ENCODE measurements at places on chromosomes 2 and 18.
A peak's percentile ranks its signal among the peaks of the same experiment; 100 is the strongest.

GRCh38 chr18:9661564-9661963 lies 46.5 kb upstream of the RAB31 start:
- no peak for DNase-seq

DNA sequence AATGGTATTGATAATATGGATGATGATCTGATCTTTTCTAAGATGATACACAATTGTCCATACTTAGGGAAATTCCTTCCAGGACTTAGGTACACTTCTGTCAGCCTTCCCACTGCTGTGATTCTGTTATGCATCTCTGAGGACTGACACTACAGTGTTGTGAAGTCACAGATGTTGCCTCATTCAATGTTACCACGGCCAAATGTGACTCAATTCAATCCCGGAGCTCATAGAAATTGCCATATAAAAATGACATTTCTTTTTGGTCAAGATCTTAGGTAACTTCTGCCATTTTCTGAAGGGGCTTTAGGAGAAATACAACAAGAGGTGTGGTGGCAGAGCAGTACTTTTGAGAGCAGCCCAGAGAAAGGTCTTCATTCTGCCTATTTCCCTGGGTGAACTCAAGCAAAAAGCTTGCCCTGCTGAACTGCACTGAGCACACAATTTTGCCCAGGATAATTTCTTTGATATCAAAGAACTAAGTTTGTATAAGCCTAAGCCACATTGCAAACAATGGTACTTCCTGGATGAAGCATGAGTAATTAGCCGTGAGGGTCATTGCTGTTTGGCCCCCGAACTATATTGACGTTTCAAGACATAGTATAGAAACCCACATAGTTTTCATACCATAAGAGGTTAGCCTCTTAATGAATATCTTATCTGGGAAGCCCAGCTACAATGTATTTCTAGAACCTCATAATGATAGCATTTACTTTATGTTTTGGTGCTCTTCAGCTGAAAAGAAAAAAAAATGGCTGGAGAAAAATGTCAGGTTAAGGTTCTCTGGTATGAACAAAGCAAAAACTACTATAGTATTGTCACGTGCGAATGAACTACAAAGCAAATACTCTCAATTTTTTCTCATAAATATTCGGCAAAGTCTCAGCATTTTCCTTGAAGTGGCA lies 437.4 kb downstream of the MEIS1 start:
- DNase-seq, result peak; percentile 69

GRCh38 chr18:24022161-24022560 lies 7.6 kb downstream of the TTC39C start:
- no peak for DNase-seq

DNA sequence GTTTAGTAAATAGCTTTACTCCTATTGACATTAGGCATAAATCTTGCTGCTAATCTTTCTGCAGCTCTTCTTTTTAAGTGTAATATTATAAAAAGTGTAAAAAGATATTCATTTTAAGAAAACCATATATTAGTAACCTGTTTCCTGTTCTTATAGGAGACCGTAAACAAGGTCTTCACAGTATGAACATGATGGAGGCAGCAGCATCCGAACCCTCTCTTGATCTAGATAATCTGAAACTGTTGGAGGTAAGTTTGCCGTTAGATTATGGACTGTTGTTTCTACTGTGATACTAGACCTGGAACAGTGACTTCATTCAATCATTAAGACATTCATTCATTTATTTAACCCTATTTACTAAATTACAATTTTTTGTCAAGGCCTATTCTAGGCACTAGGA lies 120.0 kb upstream of the FAM117B start:
- no peak for DNase-seq

DNA sequence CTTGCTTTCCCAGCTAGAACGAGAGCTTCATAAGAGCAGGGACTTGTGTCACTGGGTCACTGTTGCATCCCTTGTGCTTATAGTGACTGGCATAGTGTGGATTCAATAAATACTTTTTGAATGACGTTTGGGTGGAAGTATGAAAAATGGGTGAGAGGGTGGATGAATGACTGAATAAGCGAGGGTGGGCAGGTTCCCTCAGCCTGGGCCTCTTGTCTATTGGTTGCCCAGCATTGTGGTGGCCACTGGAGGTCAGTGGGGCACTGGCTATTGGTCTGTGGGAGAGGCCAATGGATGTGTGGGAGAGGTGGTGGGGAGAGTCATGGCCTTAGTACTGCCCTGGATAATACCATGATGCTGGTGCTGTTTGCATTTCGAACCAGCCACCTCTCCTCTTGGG lies 93.8 kb upstream of the SKOR2 start:
- no peak for DNase-seq

DNA sequence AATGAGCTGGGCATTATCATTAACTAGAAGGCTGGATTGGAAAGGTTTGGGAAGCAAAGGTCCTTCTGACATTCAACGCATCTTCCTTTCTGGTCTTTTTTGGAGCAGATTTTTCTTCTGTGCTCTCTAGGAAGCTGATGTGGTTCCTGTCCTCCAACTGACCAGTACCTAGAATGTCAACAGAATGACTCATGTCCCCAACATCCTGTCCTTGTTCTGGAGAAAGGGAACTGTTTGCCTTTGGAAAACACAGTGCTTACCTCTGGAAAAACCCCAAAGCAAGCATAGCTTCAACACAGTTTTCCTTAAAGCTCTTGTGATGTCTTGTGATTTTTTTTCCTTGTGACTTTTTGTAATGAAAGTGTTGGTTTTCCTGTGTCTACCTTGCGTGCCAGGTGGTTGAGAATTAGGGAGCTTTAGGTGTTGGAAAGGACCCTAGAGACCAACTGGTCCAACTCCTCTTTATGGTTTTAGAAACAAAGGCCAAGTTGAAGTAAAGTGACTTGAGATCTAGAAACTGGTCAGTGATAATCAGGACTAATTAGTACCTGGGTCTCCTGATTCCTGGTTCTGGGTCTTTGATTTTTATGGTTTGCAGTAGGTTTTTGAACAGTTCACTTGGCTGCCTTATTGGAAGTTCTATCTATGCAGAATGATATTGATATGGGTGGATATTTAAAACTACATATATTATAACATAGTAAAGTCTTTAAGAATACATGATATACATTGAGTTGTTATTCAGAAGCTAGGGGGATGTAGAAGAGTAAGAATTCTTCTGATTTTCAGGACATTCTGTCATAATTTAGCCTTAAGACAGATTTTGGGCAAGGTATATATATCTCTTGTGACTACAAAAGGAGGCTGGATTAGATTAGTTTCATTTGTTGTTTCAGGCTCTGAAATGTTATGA lies 70.5 kb downstream of the FMNL2 start:
- DNase-seq, result no peak

GRCh38 chr2:28539118-28539541 lies 43.3 kb downstream of the PLB1 start:
- no peak for DNase-seq

DNA sequence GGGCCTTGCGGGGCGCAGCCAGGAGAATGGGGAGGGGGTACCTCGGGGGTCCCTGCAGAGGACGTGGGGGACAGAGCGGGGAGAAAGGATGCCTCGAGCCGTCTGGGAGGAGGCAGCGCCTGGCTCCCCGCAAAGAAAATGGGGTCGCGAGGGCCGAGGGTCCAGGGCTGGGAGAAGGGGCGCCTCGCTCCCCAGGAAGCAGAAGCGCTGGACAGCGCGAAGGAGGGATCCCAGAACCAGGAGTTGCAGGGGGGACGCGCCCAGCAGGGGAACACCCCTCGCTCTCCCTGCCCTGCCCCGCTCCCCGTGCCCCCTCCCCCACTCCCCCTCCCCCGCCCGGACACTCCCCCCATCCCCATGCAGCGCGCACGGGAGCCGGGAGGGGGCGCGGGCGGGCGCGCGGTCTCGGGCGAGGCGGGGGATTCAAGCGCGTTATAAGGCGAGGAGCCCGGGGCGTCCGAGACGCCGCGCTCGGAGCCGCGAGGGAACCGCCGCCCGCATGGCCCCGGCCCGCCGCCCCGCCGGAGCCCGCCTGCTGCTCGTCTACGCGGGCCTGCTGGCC lies at the start of gene ERFE:
TSS of gene ERFE (plus strand) at position 462 of the 562 bp plus-strand sequence. CDS start at position 500, 38 bp downstream.
- DNase-seq, result peak; percentile 12

DNA sequence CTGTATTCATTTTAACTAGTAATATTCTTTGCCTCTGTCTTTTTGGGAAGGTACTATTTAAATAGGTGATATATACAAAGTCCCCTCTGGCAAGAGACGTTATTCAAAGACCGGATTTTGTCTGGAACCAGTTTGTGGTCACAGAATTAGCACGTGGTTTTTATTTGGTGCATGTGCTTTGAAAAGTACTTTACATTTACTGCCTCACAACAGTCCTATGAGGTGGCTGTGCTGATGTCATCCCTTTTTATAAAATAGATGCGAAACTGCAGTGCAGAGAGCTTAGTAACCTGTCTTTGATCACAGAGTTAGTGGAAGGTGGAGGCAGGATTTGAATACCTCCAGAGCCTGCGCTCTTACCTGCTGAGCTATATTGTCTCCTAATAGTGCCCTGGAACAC lies 4.0 kb downstream of the LPIN1 start:
- DNase-seq, result no peak

DNA sequence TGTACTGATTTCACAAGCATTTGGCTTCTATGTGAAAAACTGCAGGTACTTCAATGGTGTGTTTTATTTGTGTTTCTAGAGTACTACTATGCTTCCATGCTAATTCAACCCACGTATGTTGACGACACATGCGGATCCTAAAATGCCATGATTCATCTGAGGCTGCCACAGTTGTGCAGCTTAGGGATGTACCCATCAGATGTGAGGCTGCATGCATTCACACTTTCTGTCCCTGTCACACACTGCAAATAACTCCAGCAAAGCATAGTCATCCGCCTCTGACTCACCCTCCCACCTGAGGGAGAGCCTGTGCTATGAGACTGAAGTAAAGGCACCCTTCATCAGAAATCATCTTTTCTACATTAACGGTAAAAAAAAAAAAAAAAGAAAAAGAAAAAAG lies 22.1 kb upstream of the SERTAD2 start:
- no peak for DNase-seq

DNA sequence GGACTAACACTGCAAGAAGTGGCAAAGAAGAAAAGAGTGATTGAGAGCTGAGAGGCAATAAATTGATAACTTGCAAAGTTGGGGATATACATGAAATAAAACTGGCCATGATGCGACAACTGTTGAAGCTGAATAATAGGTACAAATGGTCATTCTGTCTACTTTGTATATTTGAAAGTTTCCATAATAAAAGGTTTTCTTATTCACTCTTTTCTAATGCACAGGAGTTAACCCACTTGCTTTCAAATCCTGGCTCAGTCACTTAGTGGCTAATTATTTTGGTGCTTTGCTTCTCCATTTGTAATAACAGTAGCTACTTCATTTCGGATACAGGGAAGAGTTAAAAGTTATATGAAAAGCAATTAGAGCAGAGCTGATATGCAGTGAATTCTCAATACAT lies 159.7 kb upstream of the WDSUB1 start:
- no peak for DNase-seq

DNA sequence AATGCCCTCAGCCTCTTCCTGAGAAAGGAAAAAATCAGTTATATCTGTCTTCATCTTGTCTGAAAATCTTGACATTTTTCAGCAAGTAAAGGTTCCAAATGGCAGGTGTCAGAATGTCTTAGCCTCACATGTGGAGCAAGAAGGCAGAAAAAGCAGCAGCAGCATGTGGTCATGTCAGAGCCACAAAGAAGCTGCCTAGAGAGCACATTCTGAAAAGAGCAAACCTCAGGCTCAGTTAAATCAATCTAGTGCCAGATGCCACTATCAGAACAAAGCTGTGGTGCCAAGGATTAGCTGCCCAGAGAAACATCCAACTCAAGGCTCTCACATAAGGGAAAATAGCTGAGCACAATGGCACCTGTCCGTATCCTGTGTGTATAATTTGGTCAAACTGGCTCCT lies 105.9 kb downstream of the SRBD1 start:
- DNase-seq, result no peak

DNA sequence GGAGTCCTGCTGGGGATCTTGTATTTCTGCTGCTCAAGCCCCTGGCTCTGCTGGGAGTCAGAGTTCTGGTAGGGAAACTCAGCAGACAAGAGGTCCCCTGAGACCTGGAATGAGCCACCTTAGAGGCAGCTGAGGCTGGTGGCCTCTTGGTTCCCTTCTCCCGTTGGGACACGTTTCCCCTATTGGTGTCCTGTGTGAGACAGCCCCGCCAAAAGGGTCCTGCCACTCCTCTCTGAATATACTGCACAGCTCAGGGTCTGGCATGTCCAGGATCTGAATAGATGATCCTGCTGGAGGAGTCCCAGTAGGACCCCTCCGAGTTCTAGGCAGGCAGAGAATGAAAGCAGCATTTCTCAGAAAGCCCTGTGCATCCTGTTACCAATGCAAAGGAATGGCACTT lies 2.0 kb upstream of the RALB start:
- DNase-seq, result no peak

GRCh38 chr2:45769854-45770576 lies 118.5 kb downstream of the PRKCE start:
- peak; percentile 13 for DNase-seq

GRCh38 chr2:233451950-233452349 lies 97.7 kb downstream of the DGKD start:
- no peak for DNase-seq

DNA sequence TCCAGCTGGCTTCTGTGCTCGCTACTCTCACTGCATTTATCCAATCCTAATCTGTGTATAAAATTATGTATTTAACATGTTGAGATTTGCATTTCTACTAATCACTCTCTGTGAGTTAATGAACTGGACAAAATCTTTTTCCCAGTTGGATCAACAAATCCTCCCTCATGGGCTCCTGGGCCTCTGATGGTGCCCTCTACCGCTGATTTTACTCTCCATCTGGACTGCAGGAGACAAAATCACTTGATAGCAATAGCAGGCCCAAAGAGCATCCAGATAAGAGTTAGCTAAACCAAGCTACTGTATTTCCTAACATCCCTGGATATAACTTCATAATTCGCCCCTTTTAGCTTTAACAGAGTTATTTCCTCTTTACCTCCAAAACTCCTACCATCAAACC lies 14.4 kb downstream of the REG3G start:
- no peak for DNase-seq

DNA sequence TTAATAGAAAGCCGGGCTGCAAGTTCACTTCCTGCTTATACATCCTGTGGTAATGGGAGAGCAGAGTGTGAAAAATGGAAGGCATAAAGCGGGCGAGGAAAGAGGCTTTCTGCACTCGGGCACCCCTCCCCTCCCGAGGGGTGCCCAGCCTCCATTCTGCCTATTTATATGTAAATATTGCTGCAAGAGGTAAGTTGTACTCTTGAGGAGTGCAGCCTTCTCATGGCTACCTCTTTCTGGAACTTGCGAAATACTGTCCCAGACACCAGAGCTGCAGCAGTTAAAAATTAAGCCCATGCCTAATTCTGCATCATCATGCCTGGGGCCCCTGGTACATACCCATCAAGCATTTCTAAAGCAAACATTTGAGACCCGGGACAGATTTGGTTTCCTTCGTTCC lies 156.0 kb downstream of the GBX2 start:
- DNase-seq, result no peak

- DNase-seq, result no peak
These were observed 90.0 kb downstream of the CDH2 start for GRCh38 chr18:28086670-28087552.

- no peak for DNase-seq
These were observed 104.5 kb upstream of the ALKAL2 start for GRCh38 chr2:392181-392925.

- DNase-seq, result no peak
These were observed 79.7 kb downstream of the GBX2 start for GRCh38 chr2:236088368-236089057.

- DNase-seq, result no peak
These were observed 31.5 kb upstream of the ASNSD1 start for GRCh38 chr2:189629531-189630453.

- no peak for DNase-seq
These were observed 259.6 kb upstream of the ZNF804A start for GRCh38 chr2:184338771-184339170.

Data from NCI-H2227 treated with DMSO at 0.1 percent for 48 hours (cell line).